ENCODE measurements at places on chromosomes 11 and 22.
A peak's percentile ranks its signal among the peaks of the same experiment; 100 is the strongest.

DNA sequence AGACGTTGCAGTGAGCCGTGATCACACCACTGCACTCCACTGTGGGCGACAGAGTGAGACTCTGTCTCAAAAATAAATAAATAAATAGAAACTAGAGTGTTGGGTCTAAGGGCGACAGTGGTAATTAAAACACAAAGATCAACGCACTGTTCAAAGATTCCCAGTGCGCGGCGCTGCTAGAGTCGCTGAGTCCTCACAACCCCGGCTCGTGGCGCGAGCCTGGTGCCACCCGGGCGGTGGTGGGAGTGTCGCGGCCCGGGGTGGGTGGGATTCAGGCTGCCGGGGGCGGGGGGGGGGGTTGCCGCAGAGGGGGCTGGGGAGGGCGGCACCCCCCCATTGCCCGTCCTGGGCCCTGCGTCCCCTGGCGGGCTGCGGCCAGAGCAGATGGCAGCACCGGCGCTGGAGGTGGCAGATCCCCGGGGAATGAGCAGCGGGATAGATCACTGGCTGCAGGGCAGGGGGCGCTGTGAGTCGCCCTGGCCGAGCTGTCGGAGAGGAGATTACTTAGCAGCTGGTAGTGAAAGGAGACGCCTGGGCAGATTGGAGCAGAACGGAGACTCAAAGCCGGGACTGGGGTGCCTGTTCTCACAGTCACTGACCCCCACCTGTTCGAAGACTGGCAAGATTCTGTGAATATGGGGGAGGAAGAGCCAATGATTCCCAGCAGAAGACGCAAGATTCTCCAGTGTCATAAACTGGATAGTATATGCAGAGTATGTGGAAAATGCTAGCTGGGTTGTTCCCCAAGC lies 30.2 kb upstream of the APOBEC3A start:
- peak; percentile 54 for DNase-seq

- no peak for DNase-seq
Observed at GRCh38 chr11:121179306-121179705, 78.3 kb downstream of the TECTA start.

- no peak for DNase-seq
Observed at GRCh38 chr22:28930357-28931007, 47.1 kb downstream of the ZNRF3 start.

GRCh38 chr11:114195981-114196731 lies 100.0 kb upstream of the NNMT start:
- no peak for DNase-seq

GRCh38 chr22:35558031-35558430 lies 17.4 kb downstream of the RASD2 start:
- DNase-seq = no peak

DNA sequence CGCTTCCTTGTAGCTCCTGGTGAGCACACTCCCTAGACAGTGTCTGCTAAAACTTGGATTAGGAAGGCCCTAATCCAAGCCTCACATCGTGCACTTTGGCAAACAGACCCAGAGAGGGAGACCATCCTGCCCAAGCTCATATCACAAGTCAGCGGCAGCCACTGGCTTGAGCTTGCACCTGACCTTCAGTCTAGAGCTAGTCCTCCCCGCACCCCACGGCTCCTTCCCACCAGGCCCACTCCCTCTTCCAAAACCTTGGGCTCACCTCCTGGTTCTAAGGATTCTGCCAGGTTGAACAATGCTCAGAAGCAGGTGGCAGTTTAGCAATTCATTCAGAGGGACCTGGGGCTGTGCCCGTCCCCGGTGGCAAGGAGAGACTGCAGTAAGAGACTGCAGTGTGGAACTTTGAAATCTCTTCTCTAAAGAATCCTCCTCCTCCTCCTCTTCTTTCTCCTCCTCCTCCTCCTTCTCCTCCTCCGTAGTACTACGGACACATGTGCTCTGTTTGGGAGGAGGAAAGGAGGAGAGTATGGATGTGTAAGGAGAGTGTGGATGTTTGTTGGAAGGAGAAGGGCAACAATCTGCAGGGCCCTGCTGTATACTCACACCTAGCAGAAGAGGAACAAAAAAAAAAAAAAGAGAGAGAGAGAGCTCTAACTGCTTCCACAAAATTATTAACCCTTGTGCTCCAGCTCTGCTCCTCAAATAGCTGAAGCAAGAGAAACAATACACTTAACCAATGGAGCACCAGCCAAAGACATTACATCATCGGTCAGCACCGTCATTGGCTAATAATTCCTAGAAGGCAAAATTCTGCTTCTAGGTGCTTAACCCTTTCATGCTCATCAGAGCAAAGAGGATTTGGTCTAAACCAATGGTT lies 6.0 kb downstream of the SYN3 start:
- DNase-seq = no peak

DNA sequence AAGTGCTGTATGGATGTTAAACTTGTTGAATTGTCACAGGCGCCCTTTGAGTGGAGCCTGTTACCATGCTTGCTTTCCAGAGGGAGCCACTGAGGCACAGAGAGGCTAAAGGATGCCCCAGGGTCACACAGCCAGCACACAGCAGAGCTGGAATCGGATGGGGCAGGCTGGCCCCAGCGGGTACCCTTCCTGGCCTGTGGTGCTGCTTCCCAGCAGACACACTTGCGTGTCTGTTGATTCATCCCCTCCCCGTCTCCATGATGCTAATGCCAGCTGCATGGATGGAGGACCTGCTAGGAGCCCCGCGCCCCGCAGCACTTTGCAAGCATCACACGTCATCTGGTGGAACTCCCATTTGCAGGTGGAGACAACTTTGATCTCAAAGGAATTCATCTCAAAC lies 52.4 kb upstream of the SHISAL1 start:
- no peak for DNase-seq

DNA sequence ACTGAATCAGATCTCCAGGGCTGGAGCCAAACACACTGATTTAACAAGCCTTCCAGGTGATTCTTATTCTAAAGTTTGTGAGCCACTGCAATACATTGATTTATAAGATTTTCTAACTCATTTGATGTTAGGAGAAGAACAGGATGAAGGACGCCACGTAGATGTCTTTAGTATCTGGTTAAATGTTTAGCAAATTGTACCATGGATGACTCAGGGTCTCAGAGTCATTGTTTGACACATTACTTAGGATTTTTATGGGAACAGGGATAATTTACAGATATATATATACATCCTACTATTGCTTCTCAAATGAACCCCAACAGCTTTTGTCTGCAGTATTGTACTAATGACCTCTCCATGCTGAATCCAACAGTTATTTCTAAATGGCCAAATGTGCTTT lies 143.1 kb upstream of the DDI1 start:
- no peak for DNase-seq

DNA sequence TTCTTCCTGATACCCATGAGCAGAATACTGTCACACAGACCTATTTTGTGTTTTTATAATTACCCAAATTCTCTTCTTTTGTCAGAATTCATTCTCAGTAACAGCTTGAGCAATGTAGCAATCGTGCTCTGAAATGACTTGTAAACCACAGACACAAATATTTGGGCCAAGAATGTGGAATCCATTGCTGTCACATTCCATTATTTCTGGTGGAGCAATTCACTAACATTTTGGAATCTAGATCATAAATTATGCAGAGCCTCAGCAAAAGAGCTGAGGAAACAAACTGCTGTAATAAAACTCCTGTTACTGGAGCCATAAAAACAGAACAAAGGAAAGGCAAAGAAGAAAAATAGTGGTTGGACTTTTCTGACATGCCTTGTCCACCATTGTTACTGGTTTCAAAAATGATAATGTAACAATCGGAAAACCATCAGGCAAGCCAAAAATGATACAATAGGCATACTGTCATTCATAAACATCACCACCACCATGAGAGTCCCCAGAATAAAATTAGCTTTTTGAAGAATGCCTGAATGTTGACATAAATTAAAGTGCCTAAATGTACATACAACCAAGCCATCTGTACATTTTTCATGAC lies 223.4 kb upstream of the PITPNB start:
- DNase-seq = no peak

GRCh38 chr22:19440411-19441195 lies 6.9 kb downstream of the C22orf39 start:
- DNase-seq = no peak

- no peak for DNase-seq
Observed at GRCh38 chr11:69658626-69659450, 16.3 kb downstream of the LTO1 start.

DNA sequence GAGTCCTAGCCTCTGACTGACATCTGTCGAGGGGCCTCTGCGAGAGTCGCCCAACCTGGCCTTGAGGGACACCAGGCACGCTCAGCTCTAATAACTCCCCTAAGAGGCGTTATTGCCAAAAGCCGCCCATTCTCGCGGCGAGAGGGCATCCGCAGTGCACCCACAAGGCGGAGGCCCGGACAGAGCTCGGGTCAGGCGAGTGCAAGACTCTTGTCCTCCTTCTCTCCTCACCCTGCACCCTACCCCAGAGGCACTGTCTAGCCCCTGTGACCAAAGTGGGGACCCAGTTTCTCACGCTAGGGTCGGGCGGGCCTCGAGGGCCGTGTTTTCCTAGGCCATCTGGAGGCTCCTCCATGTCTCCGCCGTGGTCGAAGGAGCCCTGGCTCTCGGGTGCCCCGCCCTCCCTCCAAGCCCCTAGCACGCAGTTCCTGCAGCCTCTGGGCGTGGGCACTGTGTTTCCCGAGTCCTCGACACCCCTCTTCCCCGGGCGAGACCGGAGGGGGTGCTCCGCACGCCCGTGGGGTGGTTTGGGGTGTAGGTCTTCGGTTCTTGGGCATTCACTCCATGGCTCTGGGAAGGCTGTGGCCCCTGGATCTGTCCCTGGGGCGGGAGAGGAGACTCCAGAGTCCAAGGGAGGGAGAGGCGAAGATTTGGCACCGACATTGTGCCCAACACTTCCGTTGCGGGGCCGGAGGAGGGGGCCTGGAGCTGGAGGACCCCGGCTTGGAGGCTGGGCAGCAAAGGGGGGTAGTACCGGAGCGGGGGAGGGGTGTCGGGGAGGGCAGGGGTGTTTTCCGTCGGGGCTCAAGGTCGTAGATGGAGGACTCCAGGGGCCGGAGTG lies 1.0 kb downstream of the CHRM4 start:
- no peak for DNase-seq

- DNase-seq = no peak
Observed at GRCh38 chr11:74520927-74521665, 27.6 kb upstream of the LIPT2 start.

GRCh38 chr22:35656284-35656752 lies 8.1 kb downstream of the APOL6 start:
- DNase-seq = no peak

- DNase-seq = peak; percentile 71
Observed at GRCh38 chr11:19345848-19346681, 105.3 kb upstream of the E2F8 start.

DNA sequence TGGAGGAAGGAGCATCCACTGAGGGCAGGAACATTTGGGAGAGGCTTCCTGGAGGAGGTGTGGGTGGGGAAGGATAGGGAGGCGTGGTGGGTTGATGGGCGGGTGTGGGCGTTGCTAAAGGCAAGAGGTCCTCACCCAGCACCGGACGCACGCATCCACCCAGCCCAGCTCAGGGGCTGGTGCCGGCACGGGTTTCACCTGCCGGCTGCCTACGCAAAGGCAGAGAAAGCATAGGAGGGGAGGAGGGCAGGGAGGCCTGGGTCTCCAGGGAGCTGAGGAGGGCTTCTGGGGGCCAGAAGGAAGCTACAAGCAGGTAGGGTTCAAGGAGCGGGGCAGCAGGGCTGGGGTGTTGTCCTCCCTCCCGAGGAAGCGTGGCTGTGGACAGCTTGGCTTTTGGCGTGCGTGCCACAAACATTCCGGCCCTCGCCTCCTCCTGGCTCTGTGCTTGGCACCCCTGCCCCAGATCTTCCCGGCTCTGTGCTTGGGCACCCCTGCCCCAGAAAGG lies 7.8 kb downstream of the SSH3 start:
- no peak for DNase-seq

DNA sequence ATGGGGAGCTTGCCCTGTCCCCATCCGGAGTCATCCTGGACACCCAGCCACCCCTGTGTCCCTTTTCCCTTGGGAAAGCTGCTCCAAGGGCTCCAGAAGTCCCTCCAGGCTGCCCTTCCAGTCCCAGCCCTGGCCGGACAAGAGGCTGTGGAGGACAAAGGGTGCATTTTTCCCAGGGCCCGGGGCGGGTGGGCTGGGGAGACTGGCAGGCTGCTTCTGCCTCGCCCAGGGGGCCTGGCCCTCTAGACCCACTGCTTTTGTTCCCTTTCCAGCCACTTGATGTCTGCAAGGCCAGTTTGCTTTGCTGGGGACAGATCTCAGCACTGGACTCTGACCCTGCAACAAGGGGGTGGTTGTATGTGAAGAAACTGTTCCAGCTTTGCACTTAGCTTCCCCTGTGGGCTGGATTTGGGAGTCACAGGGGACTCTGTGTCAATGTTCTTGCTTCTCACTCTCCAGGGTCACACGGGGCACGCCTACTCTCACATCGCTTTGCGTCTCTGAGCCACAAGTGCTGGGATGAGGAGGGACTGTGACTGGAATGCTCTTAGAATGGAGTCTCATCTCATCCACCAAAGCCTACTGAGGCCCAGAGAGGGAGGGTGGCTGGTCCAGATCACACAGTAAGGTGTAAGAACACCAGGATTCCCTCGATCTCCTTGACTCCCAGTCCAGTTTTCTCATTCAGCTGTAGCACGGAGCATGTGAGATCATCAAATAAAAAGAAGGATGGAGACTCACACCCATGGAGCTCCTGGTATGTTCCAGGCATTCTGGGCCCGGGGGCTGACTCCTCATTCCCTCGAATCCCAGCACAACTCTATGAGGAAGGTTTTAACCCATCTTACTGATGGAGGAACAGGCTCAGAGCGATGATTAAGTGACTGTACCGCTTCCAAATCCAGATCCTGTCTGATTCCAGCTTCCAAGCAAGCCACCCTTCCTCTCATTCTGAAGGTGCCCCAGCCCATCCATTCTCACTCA lies 59.9 kb downstream of the FBXO7 start:
- no peak for DNase-seq

DNA sequence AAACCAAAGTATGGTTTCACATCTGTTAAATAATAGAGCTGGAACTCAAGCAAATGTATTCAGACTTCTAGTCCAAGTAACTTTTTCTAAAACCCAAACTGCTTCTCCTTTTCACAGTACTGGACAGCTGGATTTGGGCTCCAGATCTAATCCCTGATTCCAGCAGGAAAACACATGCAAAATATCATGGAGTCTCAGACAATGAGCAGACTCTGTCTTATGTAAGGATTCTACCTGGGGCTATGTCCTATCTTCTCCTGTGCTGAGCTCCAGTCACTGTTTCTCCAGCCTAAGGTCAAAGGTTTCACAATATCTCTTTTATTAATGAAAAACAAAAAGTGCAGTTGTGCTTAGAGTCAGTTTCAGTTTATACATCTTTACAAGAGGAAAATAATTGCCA lies 83.2 kb upstream of the EED start:
- DNase-seq = no peak

Data from anterior cingulate cortex (tissue), 58 donors.